ENCODE measurements at places on chromosomes 1 and 21.

DNA sequence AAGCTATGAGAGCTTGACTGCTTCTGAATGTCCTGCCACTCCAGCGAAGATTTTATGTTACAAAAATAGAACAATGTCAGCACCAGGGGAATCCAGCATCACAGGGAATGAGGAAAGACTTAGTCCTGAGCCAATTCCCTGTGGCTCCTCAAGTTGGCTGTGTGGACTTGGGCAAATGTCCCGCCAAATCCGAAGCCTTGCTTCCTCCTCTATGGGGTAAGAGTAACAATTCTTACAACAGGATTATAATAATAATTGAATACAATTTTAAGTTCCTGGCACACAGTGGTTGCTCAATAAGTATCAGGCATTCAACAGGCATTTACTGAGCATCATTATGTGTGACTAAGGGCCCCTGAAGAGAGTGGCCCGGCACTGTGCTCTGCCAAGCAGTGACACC is 44.4 kb downstream of the STPG1 start:
- DNase-seq: peak; percentile 44

DNA sequence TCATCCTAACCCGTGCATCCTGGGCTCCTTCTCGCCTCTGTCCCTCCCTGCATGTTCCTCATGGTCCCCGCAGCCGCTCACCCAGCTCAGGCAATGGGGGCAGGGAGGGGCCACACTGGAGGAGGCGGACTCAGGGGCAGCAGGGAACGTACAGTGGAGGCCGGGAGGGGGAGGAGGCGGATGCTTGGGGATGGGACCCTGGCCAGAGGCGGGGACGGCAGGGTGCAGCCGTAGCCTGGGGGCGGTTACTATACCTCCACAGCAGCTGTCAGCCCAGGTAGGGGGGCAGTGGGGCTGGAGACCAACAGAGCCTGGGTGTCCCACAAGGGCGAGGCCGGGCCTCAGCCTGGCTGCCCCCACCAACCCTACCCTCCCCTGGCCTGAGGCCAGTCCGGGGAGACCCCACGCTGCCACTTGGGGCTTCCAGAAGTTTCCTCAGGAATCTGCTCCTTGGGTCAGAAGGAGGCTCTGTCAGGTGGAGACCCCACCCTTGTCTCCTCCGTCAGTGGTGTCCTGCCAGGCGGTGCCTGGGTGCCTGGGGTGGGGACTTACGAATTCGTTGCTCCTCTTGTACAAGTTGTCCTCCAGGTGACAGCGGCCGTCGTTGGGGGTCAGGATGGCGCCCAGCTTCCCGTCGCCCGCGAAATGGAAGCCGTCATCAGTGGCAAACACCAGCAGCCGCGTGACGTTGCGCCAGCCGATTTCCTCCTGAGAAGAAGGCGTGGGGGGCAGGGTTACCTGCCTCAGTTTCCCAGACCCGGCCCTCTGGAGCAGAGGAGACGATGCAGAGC is 20.7 kb downstream of the ITGB2 start:
- DNase-seq: no peak

DNA sequence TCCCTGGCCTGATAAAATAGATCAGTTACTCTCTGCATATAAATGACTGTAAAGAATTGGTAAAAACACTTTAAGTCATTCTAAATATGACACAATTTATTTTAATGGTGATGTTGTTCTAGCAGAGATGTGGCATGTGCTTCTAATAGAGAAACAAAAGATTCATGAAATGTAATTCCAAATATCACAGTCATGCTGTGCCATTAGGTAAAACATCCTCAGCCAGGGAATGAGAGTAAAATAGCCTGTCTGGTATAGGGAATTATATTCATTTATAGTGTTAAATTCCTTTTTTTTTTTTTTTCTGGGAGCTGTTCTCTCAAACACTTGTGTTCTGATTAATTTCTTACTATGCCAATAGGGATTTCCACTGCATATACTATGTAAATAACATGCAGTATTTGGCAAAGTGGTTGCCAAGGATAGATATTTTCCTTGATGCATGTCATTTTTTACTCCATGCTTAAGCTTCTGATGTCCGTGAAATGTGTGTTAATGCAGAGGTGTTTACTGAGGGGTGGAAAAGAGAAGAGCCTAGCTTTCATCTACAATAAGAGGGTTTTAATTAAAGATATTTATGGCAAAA is 67.8 kb downstream of the TMPRSS15 start:
- no peak for DNase-seq

GRCh38 chr21:33332143-33332542 is 7.4 kb downstream of the IFNAR1 start:
- DNase-seq: no peak

DNA sequence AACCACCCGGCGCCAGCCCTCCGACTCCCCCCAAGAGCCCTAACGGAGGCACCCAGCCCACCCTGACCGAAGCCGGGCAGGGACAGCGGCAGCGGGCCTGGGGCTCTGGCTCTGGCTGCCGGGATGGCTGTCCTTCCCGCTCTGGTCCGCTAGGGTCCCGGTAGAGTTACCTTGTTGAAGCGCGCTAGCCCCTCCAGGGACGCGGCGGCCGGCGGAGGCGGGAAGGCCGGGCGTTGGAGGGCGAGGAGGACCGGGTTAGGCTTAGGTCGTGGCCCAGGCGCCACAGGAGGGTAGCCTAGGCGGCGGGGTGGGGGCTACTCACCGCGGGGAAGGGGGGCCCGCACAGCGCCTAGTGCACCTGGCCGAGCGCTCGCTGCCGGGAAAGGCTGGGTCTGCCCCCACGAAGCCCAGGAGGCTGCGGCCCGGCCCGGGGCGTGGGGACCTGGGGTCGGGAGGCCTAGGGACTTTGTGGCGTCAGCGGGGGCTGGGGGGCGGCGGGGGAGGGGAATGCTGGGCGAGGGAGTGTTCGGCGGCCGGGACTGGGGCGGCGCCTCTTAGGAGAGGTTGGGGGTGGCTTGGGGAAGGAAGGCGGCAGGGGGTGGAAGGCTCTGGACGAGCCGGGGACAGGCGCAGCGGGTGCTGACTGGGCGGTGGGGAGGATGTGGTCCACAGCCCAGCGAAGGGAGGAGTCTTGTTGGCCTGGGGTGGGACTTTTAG is at the start of gene TRIM17:
Gene TRIM17 (minus strand): TSS at position 645 of the 717 bp plus-strand sequence. CDS start 1,789 bp downstream, outside the sequence.
- DNase-seq: peak; percentile 36

- no peak for DNase-seq
Observed at GRCh38 chr21:14559102-14559501, 13.0 kb upstream of the SAMSN1 start.

GRCh38 chr1:160098852-160099561 is 588 bp upstream of the IGSF8 start:
- DNase-seq: peak; percentile 96

DNA sequence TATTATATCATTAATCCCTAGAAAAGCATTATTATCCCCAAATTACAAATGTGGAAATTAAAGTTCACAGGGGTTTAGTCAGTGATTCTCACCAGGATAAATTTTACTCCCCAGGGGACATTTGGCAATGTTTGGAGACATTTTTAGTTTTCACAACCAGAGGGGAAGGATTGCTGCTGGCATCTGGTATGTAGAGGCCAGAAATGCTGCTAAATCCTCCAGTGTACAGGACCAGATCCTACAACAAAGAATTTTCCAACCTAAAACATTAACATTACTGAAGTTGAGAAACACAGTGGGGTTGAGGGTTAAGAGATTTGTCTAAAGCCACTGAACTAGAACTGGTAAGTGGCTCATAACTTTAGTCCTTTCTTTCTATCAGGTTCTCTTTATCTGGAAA is 162.0 kb upstream of the SYT6 start:
- DNase-seq: peak; percentile 22

GRCh38 chr1:14878951-14879350 is 274.6 kb upstream of the TMEM51 start:
- DNase-seq: no peak

DNA sequence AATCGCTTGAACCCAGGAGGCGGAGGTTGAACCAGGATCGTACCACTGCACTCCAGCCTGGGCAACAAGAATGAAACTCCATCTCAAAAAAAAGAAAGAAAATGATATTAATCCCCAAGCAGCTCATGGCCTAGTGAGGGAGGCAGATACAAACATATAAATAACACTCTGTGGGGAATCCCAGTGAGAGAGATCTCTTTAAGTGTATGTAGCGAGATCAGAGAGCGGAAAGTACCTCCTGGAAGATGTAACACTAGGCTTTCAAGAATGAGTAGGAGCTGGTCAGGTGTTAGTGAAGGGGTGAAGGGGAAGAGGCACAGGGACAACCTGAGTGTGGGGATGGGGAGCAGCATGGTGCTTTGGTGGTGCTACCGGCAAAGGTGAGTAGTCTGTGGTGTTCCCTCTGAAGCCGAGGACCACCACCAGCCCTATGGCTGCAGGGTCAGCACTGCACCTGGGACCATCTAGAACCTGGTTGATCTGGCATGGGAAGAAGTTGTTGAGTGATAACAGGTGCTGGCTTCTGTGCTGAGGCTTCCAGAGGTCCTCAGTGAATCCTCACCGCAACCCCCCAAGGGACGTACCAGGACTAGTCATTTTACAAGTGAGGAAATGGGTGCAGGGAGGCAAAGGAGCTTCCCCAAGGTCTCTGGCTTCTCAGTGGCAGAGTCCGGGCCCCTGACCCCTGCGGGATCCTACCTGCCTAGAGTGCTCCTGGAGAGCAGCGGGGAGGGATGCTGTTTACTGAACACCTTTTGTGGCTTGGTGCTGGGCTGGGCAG is 367.6 kb upstream of the VAMP3 start:
- DNase-seq: no peak

- no peak for DNase-seq
Observed at GRCh38 chr1:47216278-47217059, 15.6 kb downstream of the TAL1 start.

DNA sequence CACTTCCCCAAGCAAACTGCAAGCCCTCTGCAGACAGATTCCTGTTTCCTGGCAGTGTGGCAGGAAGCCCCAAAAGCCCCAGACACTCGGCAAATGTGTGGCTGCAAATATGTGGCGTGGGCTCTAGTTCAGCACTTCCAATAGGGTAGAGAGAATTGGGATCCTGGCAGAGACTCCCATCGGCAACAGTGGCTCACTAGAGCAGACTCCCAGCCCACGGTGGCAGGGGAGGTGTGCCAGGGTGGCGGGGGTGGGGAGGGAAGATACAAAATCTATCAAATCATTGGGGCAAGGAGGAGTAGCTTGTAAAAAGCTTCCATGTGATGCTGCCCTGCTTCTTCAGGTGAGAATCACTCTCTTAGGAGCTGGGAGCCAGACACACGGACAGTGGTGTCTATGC is 25.9 kb downstream of the COL16A1 start:
- no peak for DNase-seq

DNA sequence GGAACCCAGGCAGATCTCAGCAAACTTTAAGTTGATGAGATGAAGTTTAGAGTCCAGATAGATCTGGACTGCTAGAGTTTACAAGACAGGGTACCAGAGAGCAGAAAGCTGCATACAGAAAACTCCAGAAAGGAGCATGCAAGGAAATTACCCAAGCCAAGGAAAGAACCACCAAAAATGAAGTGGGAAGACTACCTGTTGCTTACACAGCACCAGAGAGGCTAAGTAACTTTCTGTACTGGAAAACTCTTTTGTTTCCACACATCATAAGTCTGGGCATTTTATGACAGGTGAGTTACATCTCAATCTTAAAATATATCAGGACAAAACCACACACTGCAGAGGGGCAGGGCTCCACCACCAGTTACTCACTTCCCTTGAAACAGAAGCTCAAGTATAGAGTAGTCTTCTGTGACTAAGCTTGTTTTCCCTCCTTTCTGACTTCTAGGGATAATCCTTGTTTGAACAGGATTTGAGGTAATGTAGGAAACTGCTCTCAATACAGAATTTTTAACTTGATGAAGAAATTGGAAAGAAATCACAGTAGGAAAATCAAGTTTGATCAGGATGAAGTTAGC is 17.4 kb upstream of the GJA9 start:
- no peak for DNase-seq

- peak; percentile 21 for DNase-seq
Observed at GRCh38 chr21:39159342-39160063, 23.7 kb downstream of the PSMG1 start.

GRCh38 chr1:18599086-18599485 is 31.6 kb upstream of the PAX7 start:
- no peak for DNase-seq

- DNase-seq: no peak
Observed at GRCh38 chr1:72482736-72483413, 200.5 kb upstream of the NEGR1 start.

DNA sequence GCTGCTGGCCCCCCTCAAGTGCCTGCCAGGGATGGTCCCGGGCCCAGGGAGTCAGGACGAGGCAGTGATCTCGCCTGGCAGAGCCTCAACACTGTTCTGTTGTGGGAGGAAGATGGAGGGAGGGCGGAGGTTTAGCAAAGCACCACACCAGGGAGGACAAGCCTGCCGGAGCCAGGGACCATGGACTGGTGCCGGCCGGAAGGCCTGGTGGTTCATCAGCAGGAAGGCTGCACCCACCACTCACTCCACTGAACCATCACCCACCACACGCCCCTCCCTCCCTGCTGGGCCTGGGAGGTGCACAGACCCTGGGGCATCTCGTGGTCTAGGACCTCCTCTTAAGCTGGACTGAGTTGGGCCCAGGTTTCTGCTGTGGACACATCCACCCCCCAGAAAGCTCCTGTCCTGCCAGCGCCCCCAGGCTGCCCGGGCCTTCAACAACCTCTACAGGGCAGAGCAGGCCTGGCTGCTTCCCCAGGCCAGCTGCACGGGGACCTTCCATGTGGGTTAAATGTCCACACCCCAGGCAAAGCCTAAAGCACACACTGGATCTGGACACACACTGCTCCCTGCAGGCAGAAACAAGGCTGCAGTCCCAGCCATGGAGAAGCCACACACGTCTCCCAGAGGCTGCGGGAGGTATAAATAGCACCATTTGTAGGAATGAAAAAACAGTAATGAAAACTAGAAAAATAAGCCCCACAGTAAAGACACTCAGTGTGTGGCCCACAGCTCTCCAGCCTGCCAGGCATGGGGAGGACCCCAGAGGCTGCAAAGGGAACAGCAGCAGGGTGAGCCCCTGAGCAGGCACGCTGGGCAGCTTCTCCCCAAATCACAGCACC is 10.4 kb upstream of the TMEM240 start:
- DNase-seq: peak; percentile 56

DNA sequence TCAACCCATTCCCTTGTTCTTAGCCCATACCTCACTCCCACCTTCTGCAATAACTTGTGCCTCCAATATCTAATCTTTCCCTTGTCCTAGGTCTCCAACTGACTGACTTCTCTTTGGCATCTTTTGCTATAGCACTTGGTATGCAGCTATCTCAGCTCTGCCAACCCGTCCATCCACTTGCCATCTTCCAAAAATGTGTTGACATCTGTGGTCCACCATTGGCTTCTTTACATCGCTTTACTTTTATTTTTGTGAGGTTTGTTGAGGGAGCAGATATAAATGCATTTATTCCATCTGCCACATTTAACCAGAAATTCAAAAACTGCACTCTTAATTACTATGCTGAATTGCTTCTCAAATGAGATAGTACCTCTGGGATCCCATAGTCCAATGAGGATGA is 24.9 kb upstream of the PSMB2 start:
- no peak for DNase-seq

GRCh38 chr1:177190308-177190970 is 19.7 kb downstream of the BRINP2 start:
- DNase-seq: no peak

DNA sequence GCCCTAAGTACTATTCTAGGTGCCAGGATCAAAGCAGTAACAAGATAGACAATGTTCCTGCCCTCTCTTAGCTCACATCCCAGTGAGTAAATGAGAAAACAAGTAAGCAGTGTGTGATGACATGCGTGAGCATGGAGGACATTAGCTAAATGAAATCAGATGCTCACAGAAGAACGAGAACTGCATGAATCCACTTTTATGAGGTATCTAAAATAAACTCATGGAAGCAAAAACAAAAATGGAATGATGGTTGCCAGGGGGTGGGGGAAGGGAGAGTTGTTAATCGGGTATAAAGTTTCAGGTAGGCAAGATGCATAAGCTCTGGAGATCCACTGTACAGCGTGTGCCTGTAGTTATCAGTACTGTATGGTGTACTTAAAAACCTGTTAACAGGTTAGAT is 195.1 kb downstream of the HHAT start:
- no peak for DNase-seq

All from cardiac fibroblast (primary cell).